NCI-H2107 (cell line): ENCODE measurements at places on chromosomes 16 and 17.

DNA sequence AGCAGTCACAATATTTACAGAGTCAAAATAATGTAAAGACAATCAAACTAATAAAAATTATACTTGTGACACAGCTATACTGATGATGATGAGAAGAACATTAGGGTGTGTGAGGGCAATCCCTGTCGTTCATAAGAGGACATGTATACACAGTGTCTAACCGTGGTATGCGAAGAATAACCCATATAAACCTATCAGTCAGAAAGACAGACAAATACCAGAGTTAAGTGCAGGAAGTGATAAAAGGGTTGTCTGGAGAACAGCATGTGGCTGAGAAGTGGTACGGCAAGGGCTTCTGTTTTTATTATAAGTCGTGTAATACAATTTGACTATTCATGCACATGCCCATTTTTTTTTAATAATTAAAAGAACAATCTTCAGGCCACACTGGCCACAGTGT is 46.7 kb downstream of the LMF1 start:
- no peak for DNase-seq

DNA sequence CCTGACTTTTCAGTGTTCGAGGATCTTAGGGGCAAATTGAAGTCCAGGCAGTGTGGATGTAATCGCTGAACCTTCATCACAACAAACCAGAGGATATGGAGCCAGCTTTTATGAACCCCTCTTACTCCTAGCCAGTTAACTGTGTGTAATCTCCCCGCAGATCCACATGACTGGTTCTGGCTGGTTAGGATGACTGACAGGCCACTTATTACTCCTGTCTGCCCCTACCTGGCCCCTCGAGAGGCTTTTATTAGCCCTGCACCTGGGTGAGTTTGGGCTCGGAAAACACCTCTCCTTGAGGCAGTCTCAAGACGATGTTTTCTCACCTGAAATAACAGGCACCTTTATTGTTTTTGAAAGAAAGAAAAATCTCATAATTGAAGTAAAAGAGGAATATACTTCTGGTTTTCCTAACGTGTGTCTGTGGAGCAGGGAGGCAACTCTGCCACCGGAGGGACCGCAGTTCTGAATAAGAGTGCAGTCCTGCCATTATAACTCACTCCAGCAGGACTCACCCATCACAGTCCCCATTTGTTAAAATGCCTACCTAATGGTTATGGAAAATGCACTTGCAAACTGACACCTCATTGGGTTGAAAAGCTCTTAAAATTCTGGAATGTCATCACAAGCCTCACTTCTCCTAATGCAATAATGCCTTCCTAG is 291.9 kb upstream of the N4BP1 start:
- no peak for DNase-seq

- DNase-seq, result no peak
Measured at GRCh38 chr17:63418540-63418939, 27.6 kb downstream of the CYB561 start.

GRCh38 chr16:89363621-89364393 is 126.6 kb downstream of the ANKRD11 start:
- no peak for DNase-seq

DNA sequence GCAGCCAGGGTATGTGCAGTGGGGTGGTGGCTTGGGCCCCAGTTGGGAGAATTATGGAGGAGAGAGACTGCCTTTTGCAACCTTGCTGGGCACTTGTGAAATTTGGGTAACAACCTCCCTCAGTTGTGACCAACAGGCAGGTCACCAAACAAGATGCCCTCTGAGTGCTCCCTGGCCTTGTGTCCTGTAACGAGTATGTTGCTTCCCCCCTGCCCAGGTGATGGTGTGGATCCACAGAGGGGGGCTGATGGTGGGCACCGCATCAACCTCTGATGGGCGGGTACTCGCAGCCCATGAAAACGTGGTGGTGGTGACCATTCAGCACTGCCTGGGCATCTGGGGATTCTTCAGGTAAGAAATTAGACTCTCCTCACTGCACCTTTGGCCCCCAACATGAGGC is 74.3 kb downstream of the SLC6A2 start:
- DNase-seq, result no peak
